ENCODE measurements at places on chromosomes 16 and 17. TPM values are rescaled to one million over a fixed set of nuclear protein-coding genes. Genes with fewer than 3 reads are reported as not detected.

GLP2R gene
- under 0.01 TPM for total RNA-seq

TEX14 gene
- total RNA-seq: 0.29 TPM

SEPTIN1 gene
- not detected for total RNA-seq

LGALS9B gene
- total RNA-seq: not detected

KCNH6 gene
- not detected for total RNA-seq

DNAH2 gene
- 1.4 TPM for total RNA-seq

WNK4 gene
- total RNA-seq: 0.34 TPM

CX3CL1 gene
- total RNA-seq: 10.6 TPM

RAB37 gene
- total RNA-seq: under 0.01 TPM

CD68 gene
- 7.4 TPM for total RNA-seq

CFAP97D1 gene
- total RNA-seq: not detected

HOXB13 gene
- not detected for total RNA-seq

UMOD gene
- total RNA-seq: not detected

FOXN1 gene
- not detected for total RNA-seq
